Dermis blood vessel endothelial cell (primary cell): ENCODE measurements at places on chromosomes 16 and 17.

DNA sequence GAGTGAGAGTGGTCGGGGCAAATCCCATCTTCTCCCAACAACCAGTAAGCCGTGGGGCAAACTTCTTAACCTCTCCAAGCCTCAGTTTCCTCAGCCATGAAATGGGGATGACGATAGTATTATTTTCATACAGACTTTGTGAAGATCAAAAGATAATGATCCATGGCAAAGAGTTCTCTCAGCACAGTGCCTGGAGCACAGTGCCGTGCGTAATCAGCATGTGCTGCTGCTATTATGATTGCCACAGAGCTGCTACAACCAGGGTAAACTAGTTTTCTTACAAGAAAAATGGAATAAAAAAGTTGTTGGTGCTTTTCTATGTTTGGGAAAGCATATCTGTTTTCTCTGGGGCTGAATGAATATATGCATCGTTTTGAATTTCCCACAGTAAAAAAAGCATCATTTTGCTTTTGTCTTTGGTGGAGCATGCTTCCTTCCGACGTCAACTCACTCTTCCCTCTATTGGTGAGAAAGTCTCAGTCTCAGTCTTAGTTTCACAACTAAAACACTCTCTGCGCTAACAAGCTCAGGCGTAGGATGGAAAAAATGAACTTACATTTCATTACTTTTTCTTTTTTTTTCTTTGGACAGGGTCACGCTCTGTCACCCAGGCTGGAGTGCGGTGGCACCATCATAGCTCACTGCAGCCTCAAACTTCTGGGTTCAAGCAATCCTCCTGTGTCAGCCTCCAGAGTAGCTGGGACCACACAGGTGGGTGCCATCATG lies 37.2 kb downstream of the CDK5R1 start:
- DNase-seq = no peak

DNA sequence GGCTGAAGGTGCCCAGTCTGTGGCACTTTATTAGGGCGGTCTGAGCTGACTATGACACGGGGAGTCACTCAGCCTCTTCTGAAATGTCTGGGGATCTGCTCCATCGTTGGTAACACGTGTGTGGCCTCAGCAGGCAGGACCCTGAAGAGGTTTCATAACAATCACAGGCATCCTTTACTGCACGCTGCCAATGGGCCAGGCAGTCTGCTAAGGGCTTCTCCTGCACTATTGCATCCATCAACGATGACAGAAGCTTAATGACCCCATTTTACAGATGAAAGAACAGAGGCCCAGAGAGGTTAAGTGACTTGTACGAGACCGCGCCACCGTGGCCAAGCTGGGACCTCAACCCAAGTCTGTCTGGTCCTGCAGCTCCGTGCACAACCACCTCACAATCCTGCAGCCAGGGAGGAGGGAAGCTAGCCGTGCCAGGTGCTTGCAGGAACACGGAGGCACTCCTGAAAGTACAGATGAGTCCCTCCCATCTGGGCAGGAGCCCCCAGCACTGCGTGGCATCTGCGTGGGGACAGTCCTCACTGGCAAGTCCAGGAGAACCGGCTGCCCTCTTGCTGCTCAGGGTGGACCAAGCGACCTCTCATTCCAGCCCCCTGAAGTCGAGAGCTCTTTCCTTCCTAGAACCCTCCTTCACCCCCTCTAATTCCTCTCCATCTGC lies 40.0 kb downstream of the RPH3AL start:
- no peak for DNase-seq

DNA sequence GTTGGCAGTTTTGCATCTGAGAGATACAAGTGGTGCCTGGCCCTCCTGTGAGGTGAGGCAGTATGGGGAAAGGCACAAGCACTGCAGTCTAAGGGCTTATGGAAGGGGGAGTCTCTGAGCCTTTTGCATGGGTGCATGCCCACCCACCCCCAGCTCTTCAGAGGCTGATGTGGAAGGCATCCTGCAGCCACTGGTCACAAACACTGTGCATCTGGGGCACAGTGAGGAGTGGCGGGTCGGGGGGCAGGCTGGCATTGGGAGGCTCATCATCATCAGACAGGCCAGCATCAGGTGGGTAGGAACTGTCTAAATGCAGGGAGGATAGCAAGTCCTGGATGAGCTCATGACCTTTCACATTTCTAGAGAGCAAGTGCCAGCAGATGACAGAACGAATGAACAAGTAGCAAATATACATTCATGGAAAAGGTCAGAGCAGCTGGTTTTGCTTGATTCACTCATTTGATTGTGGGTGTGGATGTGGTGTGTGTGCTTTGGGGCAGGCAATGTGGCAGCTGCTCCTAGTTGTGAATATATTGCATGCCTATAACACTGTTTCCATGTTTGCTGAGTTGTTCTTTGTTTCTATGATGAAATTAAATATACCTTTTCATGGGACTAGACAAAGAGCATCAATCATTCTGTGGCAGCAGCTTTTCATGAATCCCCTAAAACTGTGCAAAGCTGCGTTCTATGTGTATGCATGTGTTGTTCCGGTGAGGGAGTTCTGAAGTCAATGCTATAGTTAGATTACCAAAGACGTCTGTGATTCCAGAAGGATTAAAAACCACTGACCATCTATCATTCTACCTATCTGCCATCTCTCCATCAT lies 29.2 kb downstream of the TRIM25 start:
- DNase-seq = no peak

GRCh38 chr16:78542419-78542818 lies 443.0 kb downstream of the WWOX start:
- DNase-seq = no peak

DNA sequence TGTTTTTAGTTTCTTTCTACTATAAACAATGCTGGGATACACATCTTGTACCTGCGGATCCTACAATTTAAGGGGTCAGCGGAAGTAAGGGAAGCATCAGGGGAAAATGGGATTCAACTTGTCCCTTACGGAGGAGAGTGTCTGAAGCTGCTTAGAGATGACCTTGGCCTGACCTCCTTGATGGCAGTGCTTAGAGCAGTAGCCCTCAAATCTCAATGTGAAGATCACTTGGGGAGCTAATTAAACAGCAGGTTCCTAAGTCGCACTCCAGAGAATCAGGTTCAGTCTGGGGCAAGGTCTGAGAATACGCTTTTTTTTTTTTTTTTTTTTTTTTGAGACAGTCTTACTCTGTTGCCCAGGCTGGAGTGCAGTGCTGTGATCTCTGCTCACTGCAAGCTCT lies 9.6 kb upstream of the METTL16 start:
- DNase-seq = no peak

GRCh38 chr17:40791111-40791510 lies 8.6 kb downstream of the KRT28 start:
- no peak for DNase-seq

- no peak for DNase-seq
Observed at GRCh38 chr17:45003877-45004276, 35.8 kb upstream of the C1QL1 start.
